ENCODE measurements at places on chromosomes 7 and 10.

DNA sequence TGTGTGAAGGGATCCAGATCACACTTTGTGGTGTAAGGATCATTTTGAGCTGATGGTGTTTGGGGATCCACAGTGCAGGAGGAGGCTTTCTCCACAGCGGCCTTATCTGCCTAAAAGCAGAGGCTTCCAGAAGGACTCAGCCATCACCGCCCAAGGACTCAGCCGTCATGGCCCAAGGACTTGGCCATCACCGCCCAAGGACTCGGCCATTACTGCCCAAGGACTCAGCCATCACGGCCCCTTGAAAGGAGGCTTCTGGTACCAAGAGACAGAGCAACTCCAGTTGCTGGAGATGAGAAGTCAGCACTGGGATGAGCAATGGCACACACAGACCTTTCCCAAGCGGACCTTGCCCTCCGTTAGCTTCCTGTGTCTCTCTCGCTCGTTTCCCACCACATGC is 6.0 kb upstream of the CFAP46 start:
- no peak for DNase-seq

DNA sequence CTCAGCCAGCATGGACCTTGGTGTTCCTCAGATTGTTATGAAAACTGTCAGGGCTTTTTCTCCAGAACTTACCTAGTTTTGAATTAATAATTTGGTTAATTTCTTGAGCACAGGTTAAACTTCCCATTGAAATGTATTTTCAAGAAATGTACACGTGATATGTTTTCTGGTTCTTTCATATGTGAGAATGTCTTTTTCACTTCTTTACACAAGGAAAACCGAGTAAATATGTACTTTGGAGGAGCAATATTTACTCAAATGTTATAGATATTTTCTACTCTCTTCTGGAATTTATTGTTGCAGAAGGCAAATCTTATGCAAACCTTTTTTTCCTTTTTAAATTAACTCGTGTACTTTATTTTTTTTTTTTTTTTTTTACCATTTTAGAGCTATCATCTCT is 134.3 kb downstream of the AHR start:
- no peak for DNase-seq

DNA sequence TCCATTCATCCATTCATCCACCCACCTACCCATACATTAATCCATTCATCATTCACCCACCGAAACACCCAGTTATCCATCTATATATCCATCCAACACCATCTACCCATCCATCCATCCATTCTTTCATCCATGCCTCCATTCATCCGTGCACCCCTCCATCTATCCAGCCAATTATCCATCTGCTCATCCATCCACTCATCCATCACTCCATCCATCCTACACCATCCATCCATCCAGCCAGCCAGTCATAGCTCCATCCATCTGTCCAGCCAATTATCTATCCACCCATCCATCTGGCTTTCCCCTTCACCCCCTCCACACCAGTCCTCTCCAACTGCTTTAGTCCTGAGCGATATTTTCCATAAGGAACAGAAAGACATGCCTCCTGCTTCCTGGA is 7.5 kb upstream of the CXCL12 start:
- no peak for DNase-seq

GRCh38 chr7:156309016-156309620 is 331.5 kb upstream of the RNF32 start:
- no peak for DNase-seq

GRCh38 chr7:132257253-132257652 is 319.0 kb downstream of the PLXNA4 start:
- no peak for DNase-seq

GRCh38 chr7:12485845-12486244 is 82.2 kb upstream of the VWDE start:
- DNase-seq: no peak
